ENCODE measurements at places on chromosomes 12 and 14.

DNA sequence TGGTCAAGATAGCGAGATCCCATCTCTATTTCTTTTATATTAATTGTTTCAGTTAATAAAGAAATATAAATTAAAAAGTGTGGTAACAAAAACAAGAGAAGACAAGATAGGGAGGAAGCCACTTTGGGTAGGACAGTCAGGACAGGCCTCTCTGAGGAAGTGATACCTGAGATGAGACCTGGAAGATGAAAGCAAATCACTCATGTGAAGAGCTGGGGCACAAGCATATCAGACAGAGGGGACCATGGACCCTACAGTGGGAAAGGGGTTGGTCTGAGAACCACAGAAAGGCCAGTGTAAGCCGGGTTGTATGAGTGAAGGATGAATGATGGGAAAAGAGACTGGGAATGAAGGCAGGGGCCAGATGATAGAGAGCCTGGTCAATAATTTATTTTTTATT, 1.8 kb upstream of the MED6 start:
- no peak for DNase-seq

- no peak for DNase-seq
These were observed 47.2 kb downstream of the SMUG1 start for GRCh38 chr12:54141431-54142113.

DNA sequence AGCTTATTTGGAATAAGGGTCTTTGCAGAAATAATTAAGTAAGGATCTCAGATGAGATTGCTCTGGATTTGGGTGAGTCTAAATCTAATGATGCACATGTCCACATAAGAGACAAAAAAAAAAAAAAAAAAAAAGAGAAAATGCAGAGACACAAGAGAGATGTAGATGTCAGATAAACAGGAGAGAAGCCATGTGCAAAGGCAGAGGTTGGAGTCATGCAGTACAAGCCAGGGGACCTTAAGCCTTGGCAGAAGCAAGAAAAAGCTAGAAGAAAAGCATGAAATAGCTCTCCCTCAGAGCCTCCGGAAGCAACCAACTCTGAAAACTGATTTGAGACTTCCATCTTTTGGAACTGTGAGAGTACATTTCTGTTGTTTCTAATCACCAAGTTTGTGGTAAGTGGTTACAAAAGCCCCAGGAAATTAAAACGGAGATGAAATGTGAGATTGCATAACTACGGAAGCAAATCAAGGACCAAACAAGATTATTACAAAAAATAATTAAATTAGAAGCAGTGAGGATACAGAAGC, 1304.0 kb upstream of the SEL1L start:
- DNase-seq: no peak

GRCh38 chr12:58081488-58081887, 140.1 kb downstream of the ATP23 start:
- DNase-seq: no peak
